ENCODE measurements at places on chromosomes 2 and 18. TPM values are rescaled to one million over a fixed set of nuclear protein-coding genes. Genes with fewer than 3 reads are reported as not detected.

CLEC4F gene
- 0.24 TPM for polyA plus RNA-seq

DNA sequence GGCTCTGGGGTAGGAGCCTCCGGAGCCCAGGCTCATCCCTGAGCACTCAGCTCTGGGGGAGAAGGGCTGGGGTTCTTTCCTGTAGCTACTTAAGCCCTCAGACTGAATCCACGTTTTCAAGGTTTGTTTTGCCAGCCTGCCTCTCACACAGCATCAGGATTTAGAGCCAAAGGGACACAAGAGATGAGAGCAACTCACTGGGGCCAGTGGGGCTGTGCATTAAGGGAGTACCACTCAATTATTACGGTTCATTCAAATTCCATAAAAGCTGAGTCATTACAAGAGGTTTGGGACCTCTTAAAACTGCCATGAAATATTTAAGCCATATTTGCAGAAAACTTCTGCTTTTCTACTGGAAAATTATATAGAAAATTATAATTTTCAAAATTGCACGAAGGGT lies 17.1 kb upstream of the SNED1 start:
- no peak for DNase-seq

LAMA1 gene
- 1.8 TPM for polyA plus RNA-seq

- no peak for DNase-seq
Observed at GRCh38 chr18:58570360-58571064, 58.4 kb downstream of the ALPK2 start.

DNA sequence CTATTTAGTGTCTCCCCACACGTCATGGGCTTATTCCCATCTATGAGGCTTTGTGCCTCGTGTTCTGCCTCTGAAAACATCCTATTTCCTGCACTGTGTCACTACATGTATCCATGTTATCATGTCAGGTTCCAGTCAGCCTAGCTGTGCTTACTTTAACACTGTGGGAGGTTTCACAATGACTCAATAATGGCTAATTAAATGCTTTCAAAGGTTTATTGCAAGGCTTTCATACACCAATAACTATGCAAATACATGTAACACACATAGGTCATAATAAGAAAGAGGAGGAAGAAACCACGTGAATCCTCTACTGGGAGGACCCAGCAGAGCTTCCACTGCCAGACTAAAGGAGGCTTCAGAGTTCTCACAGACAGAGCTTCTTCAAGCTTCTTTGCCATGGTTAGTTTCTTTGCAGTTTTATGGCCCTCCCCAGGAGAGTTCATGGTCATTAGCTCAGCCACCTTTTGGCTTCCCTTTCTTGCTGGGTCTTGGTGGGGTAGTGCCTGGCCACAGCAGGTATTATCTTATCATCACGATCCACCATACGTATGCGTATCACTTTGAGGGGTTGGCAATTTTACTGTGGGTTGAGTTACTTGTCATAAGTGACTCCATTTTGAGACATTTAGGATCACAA lies 5.1 kb upstream of the COLEC12 start:
- no peak for DNase-seq

DNA sequence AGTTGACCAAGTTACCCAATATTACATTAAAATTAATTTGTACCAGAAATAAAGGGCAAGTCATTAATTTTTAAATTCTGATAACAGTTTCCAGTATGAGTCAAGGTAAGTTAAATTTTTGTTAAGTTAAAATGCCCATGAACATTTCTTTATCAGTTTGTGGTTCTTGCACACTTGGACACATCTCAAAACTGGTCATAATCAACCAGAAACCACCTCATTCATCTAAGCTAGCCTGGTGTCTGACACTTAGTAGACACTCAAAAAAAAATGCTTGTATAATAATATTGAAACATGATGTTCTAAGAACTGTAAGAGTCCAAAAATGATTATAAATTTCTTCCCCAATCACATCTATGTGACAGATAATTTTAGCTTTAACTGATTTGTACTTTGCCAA lies 62.4 kb downstream of the SATB2 start:
- no peak for DNase-seq

- DNase-seq: no peak
Observed at GRCh38 chr2:38045811-38046210, 30.1 kb downstream of the CYP1B1 start.

DNA sequence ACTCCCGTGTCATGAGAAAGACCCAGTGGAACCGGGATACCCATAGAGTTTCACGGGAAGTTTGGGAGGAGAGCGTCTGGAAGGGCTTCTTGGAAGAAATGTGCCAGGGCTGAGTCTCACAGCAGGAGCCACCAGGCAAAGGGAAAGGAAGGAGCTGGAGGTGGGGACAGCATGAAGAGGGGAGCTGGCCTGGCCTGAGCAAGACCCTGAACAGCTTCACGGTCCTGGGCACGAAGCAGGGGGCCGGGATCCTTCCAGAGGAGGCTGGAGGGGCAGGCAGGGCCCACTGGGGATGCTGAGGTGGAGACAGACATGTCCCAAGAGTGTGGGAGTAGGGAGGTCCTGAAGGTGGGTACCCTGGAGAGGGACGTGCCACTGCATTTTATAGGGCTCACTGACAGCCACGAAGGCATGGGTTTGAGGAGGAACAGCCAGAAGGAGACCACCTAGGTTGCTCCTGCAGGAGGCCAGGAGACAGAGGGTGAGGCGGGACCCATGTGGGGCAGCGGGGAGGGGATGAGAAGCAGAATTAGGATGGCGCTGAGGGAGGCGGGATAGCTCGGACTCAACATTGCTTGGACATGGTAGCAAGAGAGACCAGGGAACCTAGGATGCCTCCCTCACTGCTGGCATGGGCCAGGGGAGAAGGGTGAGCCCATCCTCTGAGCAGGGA lies 168.1 kb upstream of the ID2 start:
- no peak for DNase-seq

DNA sequence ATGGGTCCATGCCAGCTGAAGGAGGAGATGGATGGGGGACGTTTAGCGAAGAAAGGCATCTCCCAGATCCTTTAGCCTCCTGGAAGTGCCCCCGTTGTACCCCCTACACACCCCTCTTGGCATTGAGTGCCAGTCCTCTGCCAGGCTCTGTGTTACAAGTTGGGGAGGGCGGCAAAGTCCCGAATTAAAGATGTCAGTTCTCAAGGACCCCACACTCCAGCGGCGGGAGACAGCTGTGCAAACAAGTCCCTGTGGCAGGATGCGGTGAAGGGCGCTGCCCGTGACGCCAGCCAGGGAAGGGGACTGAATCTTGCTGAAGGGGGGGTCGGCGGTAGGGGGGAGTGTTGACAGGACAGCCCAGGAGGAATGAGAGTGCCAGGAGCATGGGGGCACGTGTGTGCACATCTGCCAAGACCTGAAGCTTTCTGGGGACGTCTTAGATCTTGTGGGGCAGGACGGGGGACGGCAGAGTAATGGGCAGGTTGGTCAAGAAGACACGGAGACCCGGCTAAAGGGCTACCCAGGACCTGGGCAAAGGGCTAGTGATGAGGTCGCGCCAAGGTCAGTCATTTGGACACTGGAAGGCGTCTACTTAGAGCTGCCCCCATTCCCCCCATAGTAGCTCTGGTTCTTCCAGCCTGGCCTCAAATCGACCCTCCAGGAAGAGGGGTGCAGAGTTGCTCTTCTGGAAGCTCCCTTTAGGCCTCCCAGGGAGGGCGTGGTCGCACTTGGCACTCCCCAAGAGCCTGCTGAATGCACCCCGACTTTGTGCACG lies 2.8 kb upstream of the CTDSP1 start:
- DNase-seq: no peak

NOSTRIN gene
- polyA plus RNA-seq: 9.2 TPM

- no peak for DNase-seq
Observed at GRCh38 chr18:8726281-8726680, 20.9 kb downstream of the MTCL1 start.

All from forelimb muscle (tissue), 1 donor.